ENCODE measurements at places on chromosomes 4 and X. TPM values are rescaled to one million over a fixed set of nuclear protein-coding genes. Genes with fewer than 3 reads are reported as not detected.

DNA sequence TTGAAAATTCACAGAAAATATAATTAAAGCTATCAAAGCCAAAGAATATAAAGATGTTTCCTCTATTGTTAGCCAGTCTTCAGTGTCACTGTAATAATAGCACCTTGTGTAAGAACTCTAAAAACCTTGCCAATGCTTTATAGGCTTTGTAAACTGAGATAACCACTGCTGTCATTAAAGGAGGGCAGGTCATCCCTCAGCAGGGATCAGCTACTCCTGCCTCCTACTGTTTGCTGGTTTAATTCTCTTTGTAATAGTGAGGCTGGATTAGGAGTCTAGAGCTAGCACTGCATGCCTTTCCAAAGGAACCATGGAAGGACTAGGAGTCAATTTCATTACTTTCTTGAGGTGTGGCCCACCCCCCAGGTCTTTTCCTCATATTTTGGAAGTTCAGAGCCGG, 46.2 kb downstream of the FHIP1A start:
- no peak for DNase-seq

ARMCX2 gene
- polyA plus RNA-seq: 104 TPM

- DNase-seq: no peak
Measured at GRCh38 chrX:24314019-24314635, at the start of gene SUPT20HL2. SUPT20HL2 (minus strand) TSS chrX:24314069; CDS start chrX:24313315, 754 bp downstream.

GRCh38 chr4:7582313-7583097, 147.8 kb upstream of the PSAPL1 start:
- DNase-seq: no peak

Measured in left renal cortex interstitium (tissue), 4 donors.